CD4-positive, alpha-beta T cell treated with Interleukin-4 for 1 hour (primary cell): ENCODE measurements at places on chromosomes 16 and 17.

GRCh38 chr17:81396722-81397313 is 1.6 kb downstream of the BAHCC1 start:
- peak; percentile 42 for DNase-seq

GRCh38 chr17:77322514-77323412 is 182.0 kb downstream of the SEC14L1 start:
- DNase-seq = peak; percentile 27

GRCh38 chr17:10556301-10557005 is 7.0 kb upstream of the MYH2 start:
- no peak for DNase-seq

GRCh38 chr16:69116906-69117305 is 11.5 kb downstream of the HAS3 start:
- no peak for DNase-seq

GRCh38 chr17:3798273-3799180 is 2.5 kb downstream of the ITGAE start:
- DNase-seq = no peak

DNA sequence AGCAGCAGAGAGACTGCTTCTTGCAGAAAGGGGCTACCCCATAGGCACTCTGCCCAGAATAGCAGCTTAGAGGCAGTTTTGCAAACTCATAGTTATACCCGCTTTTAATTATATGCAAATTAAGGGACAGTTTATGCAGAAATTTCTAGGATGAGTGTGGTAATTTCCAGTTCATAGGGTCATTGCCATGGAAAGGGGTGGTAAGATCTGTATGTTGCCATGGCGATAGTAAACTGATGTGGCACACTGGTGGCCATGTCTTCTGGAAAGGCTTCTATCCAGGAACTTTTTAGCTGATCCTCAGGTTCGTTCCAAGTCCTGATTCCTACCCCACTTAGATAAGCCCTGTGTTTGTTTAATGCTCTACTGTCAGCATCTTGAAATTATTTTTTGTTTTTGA is 6.2 kb downstream of the STXBP4 start:
- DNase-seq = no peak

DNA sequence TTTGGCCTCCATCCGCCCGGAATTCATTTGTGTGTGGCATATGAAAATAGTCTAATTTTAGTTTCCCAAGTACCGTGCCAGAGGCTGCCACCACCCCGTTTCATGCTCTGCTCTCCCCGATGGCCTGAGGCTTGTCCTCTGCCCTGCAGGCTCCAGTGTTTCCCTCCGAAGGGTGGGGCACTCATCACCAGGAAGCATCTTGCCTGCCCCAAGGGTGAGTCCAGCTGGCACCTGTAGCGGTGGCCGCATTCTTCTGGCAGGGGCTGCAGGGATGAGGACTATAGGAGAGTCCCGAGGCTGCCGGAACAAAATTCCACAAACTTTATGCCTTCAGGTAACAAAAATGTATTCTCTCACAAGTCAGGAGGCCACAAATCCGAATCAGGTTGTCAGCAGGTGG is 23.1 kb upstream of the CMIP start:
- no peak for DNase-seq

DNA sequence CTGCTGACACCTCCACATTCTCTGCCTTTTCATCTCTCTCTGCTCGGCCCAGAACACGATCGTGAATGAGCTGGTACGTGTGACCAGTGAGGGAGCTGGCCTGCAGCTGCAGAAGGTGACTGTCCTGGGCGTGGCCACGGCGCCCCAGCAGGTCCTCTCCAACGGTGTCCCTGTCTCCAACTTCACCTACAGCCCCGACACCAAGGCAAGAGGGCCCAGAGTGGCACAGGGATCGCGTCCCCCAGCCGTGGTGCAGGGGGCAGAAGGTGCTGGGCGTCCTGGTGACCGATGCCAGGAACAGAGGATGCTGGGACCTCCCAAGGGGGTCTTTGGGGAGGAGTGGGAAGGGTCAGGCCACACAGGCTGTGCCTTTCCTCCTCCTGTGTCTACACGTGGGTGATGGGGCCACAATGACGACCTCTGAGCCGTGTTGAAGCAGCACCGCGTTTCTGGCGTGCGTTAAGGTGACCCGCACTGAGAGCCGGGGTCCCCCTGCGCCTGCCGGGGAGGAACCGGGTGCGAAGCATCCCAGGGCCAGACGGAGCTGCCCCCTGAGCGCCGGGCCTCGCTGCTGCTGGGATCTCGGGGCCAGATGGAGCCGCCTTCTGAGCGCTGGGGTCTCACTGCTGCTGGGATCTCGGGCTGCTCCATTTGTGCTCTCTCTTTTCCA is 17.4 kb downstream of the GAA start:
- DNase-seq = no peak

DNA sequence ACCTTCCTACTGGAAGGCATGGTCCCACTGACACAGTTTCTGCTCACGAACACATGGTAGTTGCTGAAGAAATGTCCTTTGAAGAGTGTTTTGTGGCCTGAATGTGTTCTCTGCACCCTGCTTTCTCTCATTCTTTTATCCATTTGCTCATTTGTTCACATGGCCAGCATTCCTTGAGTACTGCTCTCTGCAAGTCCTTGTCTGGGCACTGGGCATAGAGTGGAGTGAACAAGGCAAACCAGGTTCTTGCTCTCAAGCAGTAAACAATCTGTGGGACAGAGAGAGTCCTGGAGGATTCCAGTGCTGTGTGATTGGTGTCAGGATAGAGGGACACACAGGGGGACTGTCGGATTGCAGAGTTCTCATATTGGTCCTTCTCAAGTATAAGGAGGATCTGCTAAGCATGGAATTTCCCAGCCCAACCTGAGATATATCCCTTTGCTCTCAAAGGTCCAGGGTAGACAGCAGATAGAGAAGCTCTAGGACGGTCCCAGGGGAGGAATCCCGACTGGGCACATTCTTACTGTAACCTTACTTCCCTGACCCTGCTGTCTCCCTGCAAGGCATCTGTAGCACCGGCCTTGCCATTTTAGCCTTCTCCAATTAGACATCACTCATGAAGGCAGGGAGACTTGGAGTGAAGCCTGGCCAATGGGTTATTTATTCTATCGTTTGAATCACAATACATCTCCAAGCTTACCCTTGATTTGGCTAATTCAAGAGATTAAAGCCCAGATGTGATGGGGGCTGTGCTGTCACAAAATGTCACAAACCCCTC is 32.3 kb downstream of the ARL4D start:
- no peak for DNase-seq

- DNase-seq = peak; percentile 68
Measured at GRCh38 chr17:77834170-77835115, 124.1 kb upstream of the TNRC6C start.

GRCh38 chr17:5747964-5748363 is 163.7 kb upstream of the NLRP1 start:
- no peak for DNase-seq

GRCh38 chr17:50114849-50115357 is 15.1 kb downstream of the SAMD14 start:
- DNase-seq = peak; percentile 59

GRCh38 chr17:21283482-21284318 is 811 bp upstream of the MAP2K3 start:
- no peak for DNase-seq

DNA sequence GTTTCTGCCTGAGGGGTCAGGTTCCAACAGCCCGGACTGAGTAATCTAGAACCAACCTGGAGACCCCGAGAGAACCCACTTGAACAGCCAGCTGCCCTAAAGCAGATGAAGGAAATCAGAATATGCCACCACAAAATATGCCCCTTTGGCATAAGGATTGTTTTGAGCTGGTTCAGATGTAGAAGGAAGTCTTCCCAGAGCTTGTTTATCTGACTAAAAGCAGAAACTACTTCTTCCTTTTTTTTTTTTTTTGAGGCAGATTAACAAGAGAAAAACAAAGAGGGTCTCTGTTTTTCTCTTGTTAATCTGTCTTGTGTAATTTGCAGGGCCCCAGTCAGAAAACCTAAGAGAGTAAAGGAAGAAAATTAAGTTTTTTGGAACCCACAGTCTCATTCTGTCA is 53.0 kb downstream of the PECAM1 start:
- DNase-seq = no peak

- DNase-seq = peak; percentile 15
Measured at GRCh38 chr16:10362077-10362863, 23.6 kb upstream of the ATF7IP2 start.

- no peak for DNase-seq
Measured at GRCh38 chr16:59045501-59045900, 311.4 kb upstream of the GOT2 start.

GRCh38 chr16:35325936-35326335 is 1866.5 kb downstream of the TP53TG3F start:
- DNase-seq = no peak

DNA sequence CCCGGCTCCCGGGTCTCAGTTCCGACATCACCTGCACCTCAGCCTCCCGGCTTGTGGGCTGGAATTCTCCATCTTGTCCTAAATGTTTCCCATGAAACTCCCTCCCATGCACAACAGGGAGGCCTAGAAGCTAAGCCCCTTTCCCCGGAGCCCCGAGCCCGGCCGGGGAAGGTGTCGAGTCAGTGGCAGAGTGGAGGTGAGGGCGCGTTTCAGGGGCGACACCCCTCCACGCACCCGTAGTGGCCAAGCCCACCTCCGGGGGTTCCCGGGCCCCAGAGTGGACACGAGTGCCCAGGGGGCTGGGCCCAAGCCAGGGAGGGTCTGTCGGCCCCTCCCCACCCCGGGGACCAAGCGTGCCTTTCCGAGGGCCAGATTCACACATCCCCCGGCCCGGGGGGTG is 25.0 kb upstream of the C1QTNF8 start:
- DNase-seq = no peak

GRCh38 chr16:51359141-51359955 is 208.3 kb upstream of the SALL1 start:
- no peak for DNase-seq
